ENCODE measurements at places on chromosomes 2 and 18.

DNA sequence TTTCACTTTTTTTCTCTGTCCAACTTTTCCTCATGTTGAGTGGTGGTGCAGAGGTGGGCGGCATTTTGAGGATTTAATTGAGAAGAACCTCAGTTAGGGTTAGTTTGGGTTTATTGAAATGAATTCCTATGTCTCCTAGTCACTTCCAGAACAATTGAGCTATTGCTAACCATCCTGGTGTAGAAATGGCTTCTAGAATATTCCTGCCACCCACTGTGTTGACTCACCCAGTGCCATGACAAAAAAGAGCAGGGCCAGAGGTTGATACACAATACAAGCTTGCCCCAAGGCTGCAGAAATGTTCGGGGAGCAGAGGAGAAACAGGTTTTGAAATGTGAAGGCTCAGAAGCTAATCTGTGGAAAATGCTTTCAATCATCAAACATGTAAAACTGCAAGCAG lies 167.1 kb upstream of the TRIB2 start:
- no peak for DNase-seq

GRCh38 chr2:46981662-46982350 lies 66.2 kb upstream of the MCFD2 start:
- no peak for DNase-seq

DNA sequence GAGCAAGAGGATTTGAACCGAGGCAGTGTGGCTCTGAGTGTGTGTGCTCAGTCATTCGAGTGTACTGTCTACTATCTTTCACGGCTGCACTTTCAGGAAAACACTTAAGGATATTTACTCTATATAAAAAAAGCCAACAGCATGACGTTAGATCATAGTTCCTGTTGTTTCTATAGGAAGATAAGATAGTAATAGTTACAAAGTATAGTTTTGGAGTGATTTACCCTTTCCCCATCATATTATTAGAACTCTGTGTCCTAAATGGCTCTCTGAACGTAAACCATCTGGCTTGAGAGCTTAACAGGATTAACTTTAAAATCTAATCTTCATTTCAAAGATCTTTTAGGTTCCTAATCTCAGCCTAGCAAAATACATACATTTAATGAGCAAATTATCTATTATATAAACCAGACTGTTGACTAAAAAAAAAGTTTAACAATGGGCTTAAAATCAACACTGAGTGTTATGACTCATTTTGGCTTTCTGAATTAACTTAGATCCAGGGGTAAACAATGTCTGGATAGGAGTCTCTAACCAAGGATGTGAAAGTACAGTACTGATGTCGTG lies 150.3 kb upstream of the DNMT3A start:
- no peak for DNase-seq

DNA sequence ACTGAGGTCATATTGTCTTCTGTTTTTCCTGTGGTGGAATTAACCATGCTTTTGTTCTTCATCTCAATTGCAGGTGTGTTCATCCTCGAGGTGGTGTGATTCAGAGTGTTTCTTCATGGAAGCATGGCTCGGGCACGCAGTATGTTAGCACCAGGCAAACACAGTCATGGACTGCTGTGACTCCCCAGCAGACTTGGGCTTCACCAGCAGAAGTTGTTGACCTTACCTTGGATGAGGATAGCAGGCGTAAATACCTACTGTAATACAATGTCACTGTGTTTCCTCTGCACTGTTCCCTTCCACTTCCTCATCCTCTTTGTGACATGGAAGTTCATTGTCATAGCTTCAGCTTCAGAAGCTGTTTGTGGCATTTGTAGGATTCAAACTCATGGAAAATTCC lies 158.7 kb downstream of the HAUS1 start:
- DNase-seq = no peak

- DNase-seq = no peak
Observed at GRCh38 chr2:44510246-44510645, 148.5 kb downstream of the CAMKMT start.

GRCh38 chr2:15761056-15761455 lies 169.4 kb downstream of the DDX1 start:
- DNase-seq = no peak

DNA sequence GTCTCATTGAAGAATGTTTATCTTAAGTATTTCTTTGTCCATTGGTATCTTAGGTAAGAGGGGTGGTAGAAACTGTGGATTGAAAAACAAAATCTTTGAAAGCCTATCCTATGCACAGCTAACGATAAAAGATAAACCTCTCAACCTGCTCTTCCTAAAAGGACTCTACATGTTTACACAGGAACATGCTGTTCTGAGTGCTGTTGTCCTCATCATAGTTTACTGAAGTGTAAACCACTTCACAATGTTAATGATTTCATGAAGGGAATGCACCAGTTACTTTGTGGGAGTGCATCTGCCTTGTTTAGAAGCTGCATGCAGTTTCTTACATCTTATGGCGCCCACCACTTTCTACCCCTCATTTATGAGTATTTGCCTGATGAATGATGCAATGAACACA lies 1.2 kb downstream of the ACMSD start:
- DNase-seq = no peak

DNA sequence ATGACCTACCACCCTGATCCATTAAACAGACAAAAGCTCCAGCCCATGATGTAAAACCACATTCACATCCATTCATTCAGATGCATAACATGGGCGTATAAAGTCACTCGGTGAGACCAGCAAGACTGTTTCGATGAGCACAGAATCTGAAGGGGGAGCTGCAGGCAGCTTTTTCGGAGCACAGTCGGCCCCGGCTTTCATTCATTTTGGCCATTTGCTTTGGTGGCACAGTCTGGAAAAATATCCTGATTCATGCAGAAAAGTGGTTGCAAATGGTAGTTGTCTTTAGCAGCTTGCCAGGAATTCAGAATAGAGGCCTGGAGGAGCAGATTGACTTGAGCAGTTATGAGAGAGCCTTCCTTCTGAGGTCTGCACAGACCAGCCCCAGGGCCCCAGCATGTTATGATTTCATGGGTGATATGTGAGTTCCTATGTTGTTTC lies 11.2 kb downstream of the ARID5A start:
- DNase-seq = no peak

DNA sequence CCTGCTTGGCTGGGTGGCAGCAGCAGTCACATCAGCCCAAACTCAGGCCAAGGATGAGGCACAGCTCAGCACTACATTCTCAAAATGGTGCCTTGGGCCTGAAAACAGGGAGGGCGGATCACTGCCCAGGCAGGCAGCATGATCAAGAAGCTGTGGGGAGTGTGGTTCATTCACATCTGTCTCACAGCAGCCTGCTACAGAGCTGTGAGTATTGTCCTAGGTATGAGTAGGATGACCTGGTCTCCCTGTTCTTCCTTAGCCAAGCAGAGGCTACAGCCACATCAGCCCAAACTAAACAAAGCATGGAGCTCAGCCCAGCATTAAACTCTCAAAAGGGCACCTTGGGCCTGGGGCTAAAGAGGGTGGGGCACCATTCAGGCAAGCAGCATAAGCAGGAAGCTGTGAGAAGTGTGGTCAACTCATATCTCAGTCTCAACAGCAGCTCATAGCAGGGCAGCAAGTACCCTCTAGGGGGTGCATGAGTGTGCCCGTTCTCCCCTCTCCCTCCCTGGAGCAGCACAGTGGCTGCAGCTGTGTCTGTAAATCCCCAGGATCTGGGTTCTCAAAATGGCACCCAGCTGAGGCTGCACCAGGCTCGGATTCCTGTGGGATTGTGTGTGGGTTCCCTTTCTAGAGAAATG lies 139.6 kb downstream of the TRABD2A start:
- DNase-seq = peak; percentile 23

GRCh38 chr2:39306626-39307025 lies 62.9 kb upstream of the CDKL4 start:
- no peak for DNase-seq

GRCh38 chr18:62071071-62071470 lies 115.8 kb downstream of the PIGN start:
- DNase-seq = no peak

DNA sequence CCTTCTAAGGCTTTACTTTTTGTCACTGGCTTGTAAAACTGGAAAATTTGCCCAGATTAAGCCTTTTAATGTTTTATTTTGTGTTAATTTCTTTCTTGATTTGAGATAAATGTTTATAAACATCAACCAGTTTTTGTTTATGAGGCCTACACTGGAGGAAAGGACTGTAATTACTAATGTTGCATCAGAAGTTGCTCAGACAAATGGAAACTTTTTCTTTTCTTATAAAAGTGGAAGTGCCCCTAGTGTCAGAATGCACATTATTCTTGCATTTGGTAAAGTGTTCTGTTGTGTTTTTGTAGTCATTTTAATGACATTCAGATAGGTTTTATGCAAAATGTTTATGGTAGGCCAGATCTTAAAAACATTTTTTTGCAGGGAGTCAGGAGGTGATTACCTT lies 25.3 kb downstream of the LCLAT1 start:
- DNase-seq = no peak

- no peak for DNase-seq
Observed at GRCh38 chr2:134842930-134843490, 4.6 kb downstream of the ACMSD start.

GRCh38 chr2:144403933-144404332 lies 116.0 kb downstream of the ZEB2 start:
- DNase-seq = no peak

GRCh38 chr2:144233733-144234541 lies 286.0 kb downstream of the ZEB2 start:
- no peak for DNase-seq

GRCh38 chr2:106160786-106161261 lies 33.3 kb downstream of the UXS1 start:
- no peak for DNase-seq

DNA sequence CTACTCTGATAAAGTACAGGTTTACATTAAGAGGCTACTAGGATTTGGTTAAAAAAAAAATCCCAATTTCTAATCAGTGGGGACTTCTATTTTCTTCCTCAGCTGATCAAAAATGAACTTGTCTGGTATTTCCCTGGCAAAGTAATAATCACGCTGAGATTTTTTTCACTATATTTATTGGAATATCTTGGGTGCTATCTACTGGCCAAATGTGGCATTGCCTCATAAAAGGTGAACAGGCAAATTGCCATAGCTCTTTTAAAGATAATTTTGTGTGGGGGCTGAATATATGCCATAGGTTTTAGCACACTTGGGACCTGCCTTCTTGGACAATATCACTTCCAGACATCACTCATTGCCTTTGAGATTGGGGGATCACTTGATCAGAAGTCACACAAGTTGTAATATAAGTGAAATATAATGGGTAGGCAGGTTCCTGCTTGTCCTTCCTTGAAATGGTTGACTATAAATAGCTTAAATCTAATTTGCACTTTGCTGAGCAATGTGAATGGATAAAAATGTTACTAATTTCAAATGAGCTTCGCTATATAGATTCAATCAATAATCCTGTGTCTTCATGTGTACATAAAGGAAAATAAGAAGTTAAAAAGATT lies 7.0 kb upstream of the NXPH2 start:
- DNase-seq = peak; percentile 14

- DNase-seq = no peak
Observed at GRCh38 chr18:37487400-37487867, 78.2 kb downstream of the CELF4 start.

DNA sequence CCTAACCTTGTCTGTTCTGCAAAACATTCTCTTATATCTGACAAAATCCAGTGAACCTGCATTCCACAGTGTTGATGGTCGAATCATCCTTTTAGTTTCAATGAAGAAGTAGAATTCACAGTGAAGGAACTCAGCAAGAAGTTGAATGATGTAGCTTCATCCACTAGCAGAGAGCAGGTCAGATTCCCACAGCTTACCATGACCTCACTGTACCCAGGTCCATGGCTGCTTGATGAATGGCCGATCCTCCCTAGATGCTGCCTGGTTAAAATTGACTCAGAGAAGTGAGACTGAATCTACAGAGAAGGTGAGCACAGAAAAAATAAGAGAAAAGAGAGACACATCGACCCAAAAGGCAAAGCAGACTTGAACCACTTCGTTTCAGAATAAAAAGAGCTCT lies 906.0 kb upstream of the CHAC2 start:
- DNase-seq = no peak
